Ascending aorta (tissue), 2 donors: ENCODE measurements at places on chromosomes 3 and 15. TPM values are rescaled to one million over a fixed set of nuclear protein-coding genes. Genes with fewer than 3 reads are reported as not detected.

THSD4 gene
- 151 TPM for total RNA-seq

EPHB1 gene
- total RNA-seq: 0.53 TPM

CGNL1 gene
- 3.5 TPM for total RNA-seq

ROPN1 gene
- not detected for total RNA-seq

CNBP gene
- total RNA-seq: 166 TPM

OXTR gene
- 150 TPM for total RNA-seq

GOLGA8T gene
- 1.4 TPM for total RNA-seq

DNA sequence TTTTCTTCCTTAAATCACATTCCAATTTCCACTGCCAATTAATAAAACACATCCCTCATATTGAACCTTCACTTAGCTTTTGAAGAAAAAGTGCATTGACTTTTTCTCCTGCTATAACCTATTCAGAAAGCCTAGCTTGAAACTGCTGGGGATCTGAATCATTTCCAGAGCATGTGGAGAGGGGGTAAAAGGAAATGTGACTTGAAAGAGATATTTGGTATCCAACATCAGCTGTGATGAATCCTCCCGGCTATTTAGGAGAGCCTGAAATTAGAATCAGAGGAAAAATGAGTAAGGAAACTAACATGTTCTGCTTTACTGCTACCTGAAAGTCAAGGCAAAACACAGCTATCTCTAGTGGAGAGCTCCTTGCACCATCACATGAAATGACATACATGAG is 2.6 kb upstream of the GNB5 start:
- DNase-seq: no peak

GRCh38 chr15:63019511-63020109 is 22.9 kb upstream of the TPM1 start:
- no peak for DNase-seq

DNA sequence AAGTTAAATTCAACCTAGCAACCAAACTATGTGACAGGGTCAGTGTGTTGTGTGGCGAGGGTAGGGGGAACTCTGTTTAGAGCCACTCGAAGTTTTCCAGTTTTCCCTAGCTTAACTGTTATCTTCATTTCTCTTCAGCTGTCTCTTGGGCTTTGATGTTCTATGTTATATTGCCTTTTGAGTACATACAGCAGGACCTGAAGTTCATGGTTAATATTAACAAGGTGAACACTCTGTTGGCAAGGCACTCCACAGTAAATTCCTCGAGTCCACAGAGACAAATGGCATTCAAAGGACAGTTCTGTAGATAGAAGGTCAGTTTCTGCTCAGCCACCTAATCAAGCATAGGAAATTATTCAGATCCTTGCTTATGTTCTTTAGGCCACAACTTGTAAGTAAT is 147.9 kb upstream of the DPH6 start:
- DNase-seq: no peak

GRCh38 chr15:92625251-92625980 is 30.2 kb downstream of the FAM174B start:
- no peak for DNase-seq

DNA sequence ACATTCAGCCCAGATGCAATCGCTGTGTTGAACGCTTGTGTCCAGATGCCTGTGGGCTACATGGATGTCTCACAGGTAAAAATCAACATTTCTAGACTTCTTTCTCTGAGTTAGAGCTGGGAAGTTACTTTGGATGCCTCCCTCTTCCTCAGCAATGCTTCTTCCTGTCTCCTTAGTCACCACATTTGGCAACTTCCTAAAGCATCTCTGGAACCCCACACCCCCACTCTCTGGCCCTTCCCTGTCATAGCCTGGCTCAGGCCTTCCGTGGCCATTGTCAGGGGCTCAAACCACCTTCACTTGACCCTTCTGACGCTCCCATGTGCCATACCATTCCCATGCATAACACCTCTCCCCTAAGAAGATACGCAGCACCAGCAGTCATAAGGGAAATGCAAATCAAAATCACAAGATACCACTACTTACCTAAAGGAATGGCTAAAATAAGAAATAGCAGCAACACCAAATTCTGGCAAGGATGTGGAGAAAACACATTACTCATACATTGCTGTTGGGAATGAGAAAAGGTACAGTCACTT is 21.6 kb upstream of the RGMA start:
- no peak for DNase-seq

DNA sequence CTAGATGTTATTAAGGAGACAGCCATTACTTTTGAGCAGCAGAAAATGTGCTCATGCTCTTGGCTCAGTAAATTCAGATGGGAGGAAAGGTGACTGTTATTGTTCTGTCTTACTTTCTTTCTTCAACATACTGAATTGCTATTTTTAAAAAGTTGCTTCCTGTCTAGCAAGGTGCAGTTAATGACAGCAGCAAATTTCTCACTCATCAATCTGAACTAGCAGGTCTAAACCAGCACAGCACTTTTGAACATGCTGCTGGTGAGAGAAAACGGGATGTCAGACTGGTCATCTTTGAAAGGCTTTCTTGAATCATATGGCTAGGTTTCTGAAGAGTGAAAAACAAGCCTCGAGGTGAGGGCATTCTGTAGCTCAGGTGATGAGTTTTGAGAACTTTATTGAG is 384.7 kb downstream of the MFSD1 start:
- DNase-seq: no peak

GRCh38 chr3:141379250-141379966 is 11.1 kb downstream of the ZBTB38 start:
- DNase-seq: no peak

GRCh38 chr3:187695449-187695848 is 6.9 kb downstream of the RTP2 start:
- DNase-seq: no peak

- DNase-seq: no peak
Measured at GRCh38 chr15:34070003-34070402, 31.0 kb upstream of the AVEN start.

DNA sequence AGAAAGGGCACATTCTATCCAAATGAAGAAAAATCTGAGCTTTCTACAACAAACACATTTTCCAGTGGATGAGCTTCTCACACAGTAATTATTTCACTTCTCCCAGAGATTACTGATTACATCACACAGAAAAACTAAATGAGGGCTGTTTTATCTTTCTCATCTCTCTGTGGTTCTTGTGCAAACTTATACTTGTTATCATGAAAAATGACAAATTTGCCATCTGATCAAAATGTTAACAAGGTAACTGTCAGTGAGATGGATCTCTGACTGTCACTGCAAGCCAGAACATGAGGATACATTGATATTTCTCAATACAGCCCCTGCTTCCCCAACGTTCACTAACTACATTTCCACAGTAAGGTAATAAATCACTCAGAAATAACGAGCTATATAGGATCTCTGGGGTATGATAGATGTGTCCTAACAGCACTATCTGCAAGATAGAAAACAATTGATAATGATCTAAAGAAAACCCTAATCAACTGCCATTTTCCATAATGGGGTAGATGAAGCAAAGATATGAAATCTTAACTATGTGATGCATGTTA is 829.3 kb upstream of the CFAP20DC start:
- no peak for DNase-seq
